ENCODE measurements at places on chromosomes 6 and 20.

DNA sequence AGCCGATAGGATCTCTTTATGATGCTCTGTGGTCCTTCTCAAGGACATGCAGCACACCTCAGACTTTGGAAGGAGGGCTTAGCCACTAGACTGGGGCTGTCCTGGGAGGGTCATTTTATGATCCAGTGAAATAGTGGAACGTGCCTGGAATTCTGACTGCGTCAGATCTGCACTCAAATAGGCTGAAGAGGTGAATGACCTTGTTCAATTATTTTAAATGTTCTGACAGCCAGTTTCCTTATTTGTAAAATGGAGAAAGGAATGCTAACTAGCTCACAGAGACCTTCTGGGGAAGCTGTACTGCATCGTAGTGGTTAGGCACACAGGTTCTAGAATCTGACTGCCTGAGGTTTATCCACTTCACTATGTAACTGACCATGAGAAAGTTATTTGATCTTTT, 587.5 kb downstream of the MAFB start:
- no peak for DNase-seq

DNA sequence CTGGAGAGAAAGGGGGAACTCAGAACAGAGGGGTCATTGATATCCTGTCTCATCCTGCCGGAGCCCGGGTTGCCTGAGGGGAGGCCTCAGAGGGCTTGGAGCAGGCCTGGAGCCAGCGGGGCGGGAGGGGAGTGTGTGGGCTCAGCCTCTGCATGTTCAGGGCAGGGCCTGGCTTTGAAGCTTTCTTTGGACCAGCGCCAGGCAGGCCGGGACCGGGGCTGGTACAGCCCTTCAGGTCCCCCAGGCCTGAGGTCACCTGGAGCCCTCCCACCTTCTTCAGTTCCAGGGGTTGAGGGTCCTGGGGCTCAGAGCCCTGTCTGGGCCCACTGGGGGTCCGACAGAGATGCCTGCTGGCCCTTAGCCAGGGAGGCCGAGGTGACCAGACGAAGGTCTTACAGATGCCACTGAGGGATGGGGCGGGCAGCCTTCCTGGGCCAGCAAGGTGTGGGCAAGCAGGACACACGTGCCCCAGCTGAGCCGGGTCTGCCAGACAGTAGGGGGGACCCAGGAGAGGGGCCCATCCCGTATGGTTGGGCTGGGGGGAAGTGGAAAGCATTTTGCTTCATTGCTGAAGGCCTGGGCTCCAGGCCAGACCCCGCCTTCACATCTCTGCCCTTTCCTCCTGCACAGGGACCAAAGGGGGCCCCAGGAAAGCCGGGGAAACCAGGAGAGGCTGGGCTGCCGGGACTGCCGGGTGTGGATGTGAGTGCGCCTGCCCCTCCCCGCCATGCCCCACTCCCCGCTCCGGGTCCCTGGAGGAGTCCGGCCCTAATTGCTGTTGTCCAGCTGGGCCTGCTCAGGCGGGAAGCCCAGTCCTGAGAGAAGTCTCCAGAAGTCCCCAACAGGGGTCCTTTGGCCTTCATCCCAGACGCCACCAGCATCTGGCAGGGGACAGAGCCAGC, 2.0 kb downstream of the COL9A3 start:
- DNase-seq, result no peak

DNA sequence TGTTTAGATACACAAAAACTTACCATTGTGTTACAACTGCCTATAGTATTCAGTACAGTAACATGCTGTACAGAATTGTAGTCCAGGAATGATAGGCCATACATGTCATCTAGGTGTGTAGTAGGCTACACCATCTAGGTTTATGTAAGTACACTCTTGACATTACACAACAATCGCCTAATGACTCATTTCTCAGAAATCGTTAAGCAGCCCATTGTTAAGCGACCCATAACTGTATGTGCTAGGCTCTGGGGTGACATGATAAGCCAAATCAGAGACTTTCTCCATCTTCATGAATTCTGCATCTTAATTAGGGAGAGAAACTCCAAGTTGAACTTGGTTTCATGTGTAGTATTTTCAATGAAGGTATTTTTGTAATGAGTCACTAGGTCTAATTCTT, 17.2 kb downstream of the STK35 start:
- no peak for DNase-seq

- no peak for DNase-seq
Measured at GRCh38 chr6:4736371-4736873, 39.8 kb upstream of the CDYL start.
